ENCODE measurements at places on chromosomes 16 and 17.

GRCh38 chr16:15523092-15523541 is 88.7 kb downstream of the BMERB1 start:
- no peak for DNase-seq

GRCh38 chr17:40104594-40105486 is 4.5 kb upstream of the NR1D1 start:
- no peak for DNase-seq

DNA sequence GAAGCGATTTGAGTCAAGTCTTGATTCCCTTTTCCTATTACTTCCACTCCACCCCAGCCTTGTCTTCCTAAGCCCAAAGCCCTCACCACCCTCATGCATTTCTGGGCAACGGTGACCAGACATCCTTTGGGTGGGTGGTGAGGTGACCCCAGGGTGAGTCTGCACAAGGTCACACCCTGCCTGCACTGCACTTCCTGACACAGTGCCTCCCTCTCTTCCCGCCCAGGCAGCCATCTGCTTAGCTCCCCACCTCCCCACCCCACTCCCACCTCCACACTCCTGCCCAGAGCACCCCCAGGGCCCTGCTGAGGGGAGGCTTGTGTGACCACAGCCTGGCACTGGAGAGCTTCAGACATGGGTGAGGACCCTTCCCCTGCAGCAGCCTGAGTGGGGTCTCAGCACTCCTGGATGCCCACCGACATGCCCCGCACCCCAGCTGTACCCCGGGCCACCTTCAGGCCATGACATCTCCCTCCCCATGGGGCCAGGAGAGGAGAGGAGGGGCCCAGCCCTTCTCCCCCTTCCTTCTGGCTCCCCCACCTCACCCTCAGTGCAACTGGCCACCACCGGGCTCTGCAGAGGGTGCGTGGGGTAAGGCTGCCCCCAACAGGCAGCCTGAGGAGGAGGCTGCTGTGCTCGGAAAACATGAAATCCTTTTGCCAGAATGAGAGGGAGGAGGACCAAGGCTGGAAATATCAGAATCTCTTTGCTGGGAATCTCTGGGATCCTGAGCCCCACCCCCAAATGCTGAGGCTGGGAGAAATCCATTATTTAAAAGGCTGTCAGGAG is 68.6 kb downstream of the CCT6B start:
- DNase-seq, result peak; percentile 41

GRCh38 chr17:63911657-63912100 is 621 bp upstream of the CSHL1 start:
- DNase-seq, result peak; percentile 64

DNA sequence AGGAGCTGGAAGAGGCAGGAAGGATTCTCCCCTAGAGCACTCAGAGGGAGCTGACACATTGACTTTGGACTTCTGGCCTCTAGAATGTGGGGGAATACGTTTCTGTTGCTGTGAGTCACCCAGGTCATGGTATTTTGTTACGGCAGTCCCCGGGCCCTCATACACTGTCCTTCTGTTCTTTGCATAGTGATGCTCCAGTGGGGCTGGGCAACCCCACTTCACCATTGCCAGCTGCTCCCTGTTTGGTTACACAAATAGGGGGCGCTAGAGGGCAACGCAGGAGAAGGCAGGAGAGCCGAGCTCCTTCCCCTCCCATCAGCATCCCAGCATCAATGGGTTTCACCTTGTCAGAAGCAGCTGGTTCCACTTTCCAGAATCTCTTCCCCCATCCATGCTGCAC is 257.7 kb upstream of the FOXF1 start:
- peak; percentile 27 for DNase-seq

- DNase-seq, result no peak
Observed at GRCh38 chr16:30046588-30046987, 15.5 kb upstream of the TLCD3B start.

- DNase-seq, result peak; percentile 37
Observed at GRCh38 chr17:15490634-15491261, 23.3 kb upstream of the CDRT4 start.

- DNase-seq, result peak; percentile 91
Observed at GRCh38 chr16:23842137-23842600, 6.4 kb downstream of the PRKCB start.

All from activated CD4-positive, alpha-beta T cell treated with anti-CD3 and anti-CD28 coated beads, Interleukin-2, Interleukin-6, amounts not matched to agents 100 ng/mL and 50 ng/mL, durations not matched to agents 16 hours and 8 hours (primary cell).